ENCODE measurements at places on chromosomes 13 and 19.

- peak; percentile 82 for DNase-seq
Observed at GRCh38 chr19:48330012-48330681, 4.8 kb downstream of the EMP3 start.

GRCh38 chr13:99412856-99413255 lies 88.4 kb upstream of the TM9SF2 start:
- DNase-seq, result no peak

- no peak for DNase-seq
Observed at GRCh38 chr19:6680141-6680540, 10.2 kb upstream of the TNFSF14 start.

DNA sequence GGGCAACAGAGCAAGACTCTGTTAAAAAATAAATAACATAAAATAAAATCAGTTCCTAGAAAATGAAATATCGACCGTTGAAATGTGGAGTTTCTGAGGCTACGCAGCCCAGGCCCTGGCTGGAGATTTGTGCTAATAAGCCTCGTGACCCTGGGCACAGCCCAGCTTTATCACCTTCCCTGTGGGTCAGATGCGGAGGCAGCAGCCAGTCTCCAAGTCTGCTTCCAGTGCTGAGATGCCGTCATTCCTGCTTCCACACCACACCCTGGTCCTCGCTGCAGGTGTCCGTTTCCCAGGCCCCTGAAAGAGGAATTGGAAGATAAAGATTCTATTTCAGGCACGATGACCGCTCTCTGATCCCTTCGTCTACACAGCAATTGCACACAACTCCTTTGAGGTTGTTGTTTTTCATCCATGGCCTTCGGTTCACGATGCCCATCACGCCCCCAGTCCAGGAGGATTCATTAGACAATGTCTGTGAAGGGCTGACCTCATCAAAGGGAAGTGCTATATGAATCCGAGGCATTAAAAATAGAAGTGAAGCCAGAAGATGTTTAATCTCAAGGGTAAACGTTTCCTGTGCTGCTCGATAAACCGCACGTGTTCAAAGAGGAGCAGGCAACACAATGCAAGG lies 48.3 kb upstream of the ATP11A start:
- no peak for DNase-seq

DNA sequence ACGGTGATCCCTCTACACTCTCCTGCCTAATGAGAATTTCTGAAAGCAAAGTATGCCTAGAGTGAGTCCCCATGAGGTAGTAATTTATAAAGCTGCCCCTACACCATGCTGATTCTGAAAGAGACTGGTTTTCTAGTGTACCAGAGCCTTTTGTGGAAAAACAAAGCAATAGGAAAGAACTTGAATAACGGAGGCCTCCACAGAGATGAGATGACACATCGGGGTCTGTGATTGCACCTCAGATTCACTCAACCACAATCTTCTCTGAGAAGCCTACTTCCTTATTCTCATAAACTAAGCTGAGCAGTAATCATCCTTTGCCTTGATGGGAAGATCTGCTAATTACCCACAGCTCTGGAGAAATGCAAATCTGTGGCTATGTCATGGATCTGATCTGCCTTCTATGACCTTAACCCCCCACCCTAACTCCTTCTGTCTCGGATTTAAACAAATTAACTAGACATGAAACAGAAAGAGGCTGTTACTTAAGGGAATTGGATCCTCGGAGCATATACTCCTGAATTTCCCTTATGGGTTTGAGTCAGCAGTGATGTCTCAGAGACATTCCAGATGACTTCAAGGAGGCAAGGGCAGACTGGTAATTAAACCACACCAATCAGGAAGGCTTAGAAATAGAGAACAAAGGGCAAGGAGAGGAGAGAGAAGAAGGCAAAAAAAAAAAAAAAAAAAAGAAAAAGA lies 128.0 kb downstream of the DCT start:
- DNase-seq, result no peak

DNA sequence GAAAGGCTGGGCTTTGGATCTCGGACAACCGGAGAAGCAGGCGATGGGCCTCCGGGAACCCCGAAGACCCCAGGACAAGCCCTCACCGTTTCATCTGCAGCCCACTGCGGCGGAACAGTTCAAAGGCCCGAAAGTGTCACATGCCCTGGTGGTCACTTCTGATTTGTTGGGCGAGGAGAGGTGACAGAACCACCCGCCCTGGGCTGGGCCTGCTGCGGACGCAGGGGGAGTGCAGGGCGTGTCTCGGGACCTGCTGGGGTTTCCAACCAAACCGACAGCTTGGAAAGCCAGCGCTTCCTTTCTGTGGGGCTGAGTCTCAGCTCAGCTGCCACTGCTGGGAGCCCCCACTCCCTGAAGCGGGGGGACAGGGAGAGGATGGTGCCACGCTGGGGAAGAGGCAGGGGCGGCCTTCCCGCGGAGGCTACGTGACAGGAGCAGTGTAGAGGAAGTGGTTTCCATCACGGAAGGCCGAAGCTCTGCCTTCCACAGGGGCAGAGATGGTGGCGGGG lies 22.8 kb upstream of the ZBTB7A start:
- DNase-seq, result peak; percentile 18

GRCh38 chr13:71540098-71540497 lies 326.9 kb downstream of the DACH1 start:
- no peak for DNase-seq

GRCh38 chr13:30340331-30341250 lies 33.2 kb upstream of the KATNAL1 start:
- DNase-seq, result no peak

GRCh38 chr13:64723724-64724123 lies 2506.4 kb downstream of the PCDH9 start:
- DNase-seq, result no peak

DNA sequence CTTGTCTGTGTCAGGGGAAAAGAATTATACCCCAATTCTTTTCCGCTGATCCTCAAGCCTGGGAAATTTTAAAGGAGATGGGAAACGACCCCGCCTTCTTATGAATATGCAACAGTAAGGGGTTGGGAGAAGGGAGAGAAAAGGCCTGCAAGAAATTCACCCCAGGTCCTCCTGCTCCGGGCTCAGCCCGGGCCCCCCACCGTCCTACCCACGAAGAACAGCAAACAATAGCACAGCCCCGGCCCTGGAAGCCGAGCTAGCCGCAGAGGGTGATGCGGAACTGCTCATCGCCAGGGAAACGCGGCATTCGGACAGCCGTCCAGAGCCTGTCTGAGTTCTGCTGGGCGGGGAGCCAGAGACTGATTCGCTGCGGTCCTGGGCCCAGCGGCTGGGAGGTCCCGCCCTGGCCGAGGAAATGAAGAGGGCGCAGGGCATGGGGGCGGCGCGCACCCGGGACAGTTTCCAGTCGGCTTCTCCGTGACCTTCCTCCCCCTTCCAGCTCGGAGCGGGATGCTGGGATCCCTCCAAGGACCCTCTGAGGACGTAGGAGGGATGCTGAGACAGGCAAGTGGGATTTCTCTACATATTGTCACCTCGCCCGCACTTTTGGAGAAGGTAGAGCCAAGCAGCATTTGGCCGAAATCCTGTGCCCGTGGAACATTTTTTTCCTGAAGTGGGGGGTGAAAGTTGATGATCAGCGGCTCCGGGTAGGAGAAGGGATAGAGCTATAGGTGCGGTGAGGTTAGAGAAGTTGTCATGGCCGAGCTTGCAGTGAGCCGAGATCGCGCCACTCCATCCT lies 82.3 kb upstream of the C1QTNF9B start:
- peak; percentile 15 for DNase-seq

GRCh38 chr13:109989155-109989554 lies 202.8 kb upstream of the IRS2 start:
- DNase-seq, result no peak

GRCh38 chr13:100230769-100231149 lies 141.9 kb downstream of the PCCA start:
- no peak for DNase-seq

GRCh38 chr19:37874784-37875183 lies 31.6 kb downstream of the WDR87 start:
- DNase-seq, result no peak

DNA sequence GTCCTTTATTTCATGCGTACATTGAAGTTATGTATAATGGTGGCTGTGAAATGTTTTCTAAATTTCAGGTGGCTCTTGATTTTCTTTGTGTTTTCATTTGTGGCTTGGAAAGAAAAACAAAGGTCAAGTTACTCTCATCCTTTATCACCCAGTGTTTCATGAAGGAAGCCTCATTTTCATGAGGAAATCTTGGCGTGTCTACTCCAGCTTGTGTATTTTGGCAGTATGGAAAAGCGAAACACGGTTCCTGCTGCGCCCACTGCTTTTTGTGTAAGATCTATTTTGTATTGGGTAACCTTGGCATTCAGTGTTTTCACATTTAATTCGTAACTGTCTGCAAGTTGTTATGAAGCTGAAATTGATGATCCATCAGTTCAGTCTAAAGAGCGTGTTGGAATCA lies 147.0 kb upstream of the RNF113B start:
- no peak for DNase-seq

DNA sequence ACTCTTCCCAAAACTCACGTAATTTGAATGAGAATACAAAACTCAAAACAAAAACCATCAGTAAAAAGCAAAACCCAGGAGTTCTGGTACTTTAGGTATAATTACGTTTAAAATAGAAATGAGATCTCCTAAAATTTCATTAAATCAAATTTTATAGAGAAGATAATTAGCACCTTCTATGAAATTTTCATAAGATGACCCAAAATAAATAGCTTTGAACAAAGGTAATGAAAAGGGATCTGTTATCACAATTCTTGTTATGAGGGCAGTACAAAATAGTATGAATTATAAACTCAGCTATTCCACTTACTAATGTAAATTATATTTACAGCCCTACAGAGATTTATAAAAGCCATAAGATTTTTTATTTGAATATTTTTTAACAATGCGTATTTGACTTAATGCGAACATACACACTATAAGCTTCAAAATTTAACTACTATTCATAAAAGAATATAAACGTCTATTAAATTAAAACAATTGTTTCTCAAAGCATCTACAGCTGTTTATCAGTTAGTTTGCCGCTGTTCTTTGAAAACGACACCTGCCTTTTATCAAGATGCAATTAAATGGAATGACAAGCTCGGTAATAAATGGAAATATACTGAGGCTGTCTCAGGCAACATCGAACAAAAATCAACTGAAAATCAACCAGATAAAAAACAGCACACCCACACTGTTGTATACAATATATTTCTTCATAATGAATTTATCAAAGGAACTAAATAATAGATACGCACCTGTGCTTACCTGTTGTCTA lies 63.8 kb downstream of the KCNRG start:
- no peak for DNase-seq

GRCh38 chr13:112905990-112906641 lies 62.9 kb upstream of the MCF2L start:
- DNase-seq, result no peak

GRCh38 chr13:53151336-53152056 lies 122.9 kb downstream of the OLFM4 start:
- DNase-seq, result no peak

GRCh38 chr19:50877338-50877737 lies 4.1 kb downstream of the KLK2 start:
- no peak for DNase-seq

DNA sequence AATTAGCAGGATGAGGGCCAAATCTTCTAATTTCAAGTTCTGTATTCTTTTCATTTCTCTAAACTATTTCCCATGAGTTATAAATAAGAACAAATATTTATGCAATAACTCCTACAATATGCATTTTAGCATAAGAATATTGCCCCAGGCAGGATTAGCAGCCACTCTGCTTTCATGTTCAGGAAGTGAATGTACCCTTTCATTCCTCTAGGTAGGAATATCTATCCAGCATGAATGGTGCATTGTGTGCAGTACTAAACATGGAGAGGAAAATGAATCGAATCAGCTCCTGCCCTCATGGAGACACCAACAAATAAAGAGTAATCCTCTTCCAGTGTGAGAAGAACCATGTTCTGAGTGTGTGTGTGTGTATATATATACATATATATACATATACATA lies 41.0 kb downstream of the LHFPL6 start:
- no peak for DNase-seq
